ENCODE measurements at places on chromosomes 11 and 22.

DNA sequence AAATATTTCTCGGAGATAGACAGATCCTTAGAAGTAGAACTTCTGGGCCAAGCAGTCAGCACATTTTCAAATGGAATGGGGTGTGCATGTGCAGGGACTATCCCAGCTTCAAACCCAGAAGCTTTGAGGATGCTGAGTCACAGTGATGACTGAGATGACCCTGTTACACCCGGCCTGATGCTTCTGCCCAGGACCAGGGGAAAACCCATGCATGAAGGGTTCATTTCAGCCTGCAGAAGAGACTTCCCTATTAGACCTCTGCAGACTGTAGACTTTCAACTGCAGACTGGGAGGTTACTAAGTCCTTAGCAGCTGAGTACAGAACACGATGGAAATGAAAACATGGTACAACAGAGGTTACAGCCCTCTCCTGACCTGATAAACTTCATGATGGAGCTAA lies 3.6 kb upstream of the OR2AT4 start:
- no peak for DNase-seq

GRCh38 chr22:31830721-31831070 lies 76.9 kb downstream of the DEPDC5 start:
- DNase-seq: no peak

GRCh38 chr22:46069521-46070214 lies 80.7 kb upstream of the PPARA start:
- DNase-seq: no peak

DNA sequence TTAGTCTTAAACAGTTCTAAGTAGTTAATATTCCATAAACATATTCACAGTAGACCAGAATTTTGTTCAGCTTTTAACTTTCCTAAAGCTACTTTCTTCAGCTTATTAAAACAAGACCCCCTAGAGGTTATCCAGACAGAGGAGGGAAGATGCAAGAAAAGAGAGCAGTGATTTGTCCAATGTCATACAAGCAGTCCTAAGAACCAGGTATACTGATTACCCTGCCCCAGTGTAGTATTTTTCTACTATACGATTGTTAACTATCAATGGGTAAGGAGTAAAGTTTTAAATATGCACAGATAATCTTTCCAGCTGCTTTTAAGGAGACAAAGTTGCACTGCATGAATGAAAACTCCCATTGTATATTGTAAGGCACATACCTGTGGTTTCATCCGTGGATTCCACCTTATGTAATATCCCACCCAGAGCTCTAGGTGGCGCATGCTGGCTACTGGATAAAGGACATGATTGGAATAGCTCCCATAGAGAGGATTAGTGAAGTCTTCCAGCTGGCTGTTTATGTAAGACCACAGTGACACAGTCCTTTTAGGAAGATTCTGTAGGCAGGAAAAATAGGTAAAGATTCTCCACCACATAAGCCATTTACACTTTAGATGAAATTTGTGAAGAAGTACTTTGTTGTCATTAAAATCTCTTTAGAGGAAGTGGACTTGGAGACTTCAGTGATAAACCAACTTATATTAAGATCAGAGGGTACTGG lies 45.6 kb downstream of the CEP57 start:
- peak; percentile 57 for DNase-seq

- peak; percentile 10 for DNase-seq
Observed at GRCh38 chr11:74169738-74170458, 904 bp downstream of the C2CD3 start.

DNA sequence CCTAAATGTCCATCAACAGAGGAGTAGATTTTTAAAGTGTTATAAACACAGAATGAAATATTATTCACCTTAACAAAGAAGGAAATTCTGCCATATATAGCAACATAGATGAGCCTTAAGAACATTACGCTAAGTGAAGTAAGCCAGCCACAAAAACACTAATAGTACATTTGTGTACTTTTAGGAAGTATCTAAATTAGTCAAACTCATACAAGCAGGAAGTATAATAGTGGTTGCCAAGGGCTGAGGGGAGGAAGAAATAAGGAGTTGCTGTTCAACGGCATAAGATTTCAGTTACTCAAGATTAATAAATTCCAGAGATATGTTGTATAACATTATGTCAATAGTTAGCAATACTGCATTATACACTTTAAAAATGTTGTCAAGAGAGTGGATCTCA lies 181.7 kb upstream of the ZC3H12C start:
- no peak for DNase-seq

DNA sequence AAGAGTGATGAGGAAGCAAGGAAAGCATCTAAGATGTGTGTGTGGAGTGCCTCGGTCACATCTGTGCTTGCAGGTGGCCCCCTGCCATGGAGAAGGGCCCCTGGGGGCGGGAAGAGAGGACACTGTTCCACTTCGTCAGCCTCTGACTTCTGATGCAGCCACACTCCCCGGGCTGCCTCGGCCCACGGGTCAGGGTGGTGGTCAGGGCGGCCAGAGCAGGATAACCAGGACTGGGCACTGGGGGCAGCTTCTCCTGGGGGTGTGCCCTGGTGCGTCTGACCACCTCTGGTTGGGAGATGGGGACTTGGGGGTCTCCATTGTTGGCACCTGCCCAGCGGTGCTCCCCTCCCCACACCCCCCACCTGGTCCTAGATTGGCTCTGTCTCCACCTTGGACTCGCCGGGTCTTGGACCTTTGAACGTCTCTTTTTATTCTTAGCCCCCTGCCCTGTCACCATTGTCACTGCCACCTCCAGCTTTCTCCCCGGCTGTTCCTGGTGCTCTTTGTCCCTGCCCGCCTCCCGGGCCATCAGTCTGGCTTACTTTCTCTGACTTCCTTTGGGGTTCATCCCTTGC lies 114.4 kb downstream of the KIAA1671 start:
- DNase-seq: no peak
